ENCODE measurements at places on chromosomes 7 and 10. TPM values are rescaled to one million over a fixed set of nuclear protein-coding genes. Genes with fewer than 3 reads are reported as not detected.

GRCh38 chr10:24561453-24561852 lies 162.2 kb downstream of the ARHGAP21 start:
- DNase-seq, result no peak

- DNase-seq, result no peak
Measured at GRCh38 chr10:124039483-124040013, 53.9 kb downstream of the CHST15 start.

DNA sequence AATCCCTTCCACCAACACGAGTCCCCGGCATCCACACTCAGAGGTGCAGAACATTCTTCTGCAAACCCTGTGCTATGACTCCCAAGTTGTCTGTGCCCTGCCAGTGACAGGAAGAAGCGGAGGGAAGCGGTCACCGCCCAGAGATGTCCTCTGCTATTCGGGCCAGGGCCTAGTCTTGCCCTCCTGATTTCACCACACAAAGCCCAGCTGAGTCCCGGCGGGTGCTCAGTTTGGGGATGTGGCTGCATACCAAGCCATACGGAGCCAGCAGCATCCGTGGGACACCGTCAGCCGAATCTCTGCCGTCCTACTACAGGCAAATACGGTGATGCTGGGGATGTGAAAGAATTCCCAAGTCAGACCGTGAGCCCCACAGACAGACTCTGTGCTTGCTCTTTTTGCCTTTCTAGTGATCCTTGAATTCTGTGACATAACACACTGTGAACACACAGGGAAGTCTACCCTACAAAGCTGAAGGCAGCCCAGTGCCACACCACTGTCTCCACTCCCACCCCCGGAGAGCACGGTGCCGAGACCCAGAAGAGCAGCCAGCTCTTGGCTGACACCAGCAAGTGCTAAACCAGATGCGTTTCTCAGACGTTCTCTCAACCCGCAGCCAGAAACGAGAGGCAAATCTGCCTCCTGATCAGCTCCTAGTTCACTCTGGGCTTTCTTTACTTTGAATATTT lies 2.0 kb downstream of the STK32C start:
- no peak for DNase-seq

DNA sequence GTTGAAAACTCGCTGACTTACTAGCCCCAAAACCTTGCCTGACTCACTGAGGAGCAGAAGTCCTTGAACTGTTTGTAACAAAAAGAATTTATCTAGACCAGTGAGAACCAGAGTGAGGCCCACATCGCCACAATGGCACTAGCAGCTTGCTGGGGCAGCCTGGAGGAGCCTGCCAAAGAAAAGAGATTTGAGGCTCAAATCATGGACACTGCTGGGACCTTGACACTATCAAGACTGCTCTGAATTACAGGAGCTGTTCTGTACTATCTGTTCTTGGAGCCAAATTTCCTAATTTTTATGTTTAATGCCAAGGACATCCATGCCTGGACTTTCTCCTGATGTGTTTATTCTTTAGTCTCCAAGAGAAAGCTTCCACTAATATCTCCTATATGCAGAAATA lies 82.0 kb upstream of the JCAD start:
- DNase-seq, result no peak

DNA sequence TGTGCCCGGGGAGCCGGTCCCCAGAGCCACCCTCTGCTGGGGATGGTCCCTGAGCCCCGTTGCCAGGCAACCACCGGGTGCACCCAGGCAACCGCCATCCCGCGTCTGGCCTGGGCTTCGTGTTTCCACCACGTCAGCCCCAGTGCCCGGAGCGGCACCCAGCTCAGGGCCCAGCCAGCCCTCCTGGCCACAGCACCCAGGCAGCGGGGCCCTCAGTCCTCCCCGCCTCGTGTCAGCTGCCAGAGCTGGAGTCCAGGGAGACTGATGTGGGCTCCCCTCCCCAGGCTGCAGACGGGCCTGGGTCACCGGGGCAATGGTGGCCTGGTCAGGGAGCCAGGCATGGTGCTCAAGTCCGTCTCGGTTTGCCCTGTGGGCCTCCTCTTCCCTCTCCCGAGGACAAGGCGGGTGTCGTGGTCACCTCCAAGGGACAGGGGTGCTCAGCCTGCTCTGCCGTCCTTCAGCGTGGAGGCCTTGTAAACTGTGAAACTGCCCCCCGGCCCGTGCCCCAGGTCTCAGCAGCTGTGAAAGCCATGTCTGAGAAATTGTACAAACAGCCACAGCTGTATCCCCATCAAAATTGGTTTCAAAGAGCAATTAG lies 72.5 kb downstream of the MICALL2 start:
- no peak for DNase-seq

HOXA1 gene
- 2.9 TPM for polyA plus RNA-seq

DNA sequence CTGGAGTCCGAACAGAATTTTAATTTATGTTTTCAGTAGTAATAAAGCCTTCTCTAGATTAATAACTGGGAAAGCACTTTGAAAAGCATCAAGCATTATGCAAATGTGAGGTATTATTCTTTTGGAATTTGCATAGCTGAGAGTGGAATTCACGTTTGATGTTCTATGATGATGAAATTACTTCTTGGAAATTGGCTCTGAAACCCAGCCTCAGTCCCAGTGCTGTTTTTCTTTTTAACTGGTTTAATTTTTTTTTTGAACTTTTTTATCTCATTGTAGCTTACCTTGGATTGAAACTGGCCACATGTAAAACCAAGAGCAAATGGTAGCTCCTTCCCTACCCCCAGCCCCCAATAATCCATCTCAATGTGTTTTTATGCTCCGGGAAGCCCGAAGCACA lies 1.2 kb downstream of the TBXAS1 start:
- DNase-seq, result no peak

DNA sequence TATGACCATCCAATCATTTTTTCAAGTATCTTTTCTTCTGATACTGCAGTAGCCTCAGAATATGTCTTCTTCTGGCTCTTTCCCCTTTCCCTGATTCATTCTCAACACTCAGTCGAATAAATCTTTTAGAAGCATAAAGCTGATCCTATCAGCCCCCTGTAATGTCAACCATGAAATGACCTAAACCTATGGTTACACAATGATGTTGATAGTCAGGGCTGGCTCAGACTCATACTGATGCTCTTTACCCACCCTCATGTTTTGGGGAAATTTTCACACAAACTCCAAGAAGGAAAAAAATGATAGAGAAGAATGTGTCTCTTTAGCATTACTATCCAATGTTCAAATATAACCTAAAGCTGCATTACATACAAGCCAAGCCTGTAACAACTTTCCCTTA lies 76.0 kb downstream of the AASS start:
- DNase-seq, result no peak

- no peak for DNase-seq
Measured at GRCh38 chr7:3561932-3562331, 260.9 kb downstream of the SDK1 start.

CCDC146 gene
- polyA plus RNA-seq, result 8.8 TPM

SOSTDC1 gene
- polyA plus RNA-seq, result 0.11 TPM

NACAD gene
- polyA plus RNA-seq, result 0.64 TPM

- no peak for DNase-seq
Measured at GRCh38 chr10:68781613-68782574, 45.4 kb upstream of the STOX1 start.

DNA sequence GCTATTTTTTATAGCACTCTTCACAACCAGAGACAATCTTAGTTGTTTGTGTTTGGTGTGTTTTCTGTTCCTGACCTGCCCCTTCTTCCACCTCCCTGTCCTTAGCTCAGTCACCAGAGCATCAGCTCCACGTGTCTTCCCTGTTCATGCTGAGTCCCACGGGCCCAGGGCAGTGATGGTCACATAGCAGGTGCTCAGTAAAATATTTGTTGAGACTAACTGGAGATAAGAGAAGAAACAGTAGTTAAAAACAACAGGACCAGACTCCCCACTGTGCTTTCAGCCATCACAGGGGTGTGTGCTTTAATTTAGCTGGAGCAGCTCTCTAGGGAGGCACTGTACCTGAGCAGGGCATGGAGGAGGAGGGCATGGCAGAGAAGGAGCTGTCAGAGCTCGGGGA lies 307.3 kb upstream of the ZNF32 start:
- no peak for DNase-seq

DNA sequence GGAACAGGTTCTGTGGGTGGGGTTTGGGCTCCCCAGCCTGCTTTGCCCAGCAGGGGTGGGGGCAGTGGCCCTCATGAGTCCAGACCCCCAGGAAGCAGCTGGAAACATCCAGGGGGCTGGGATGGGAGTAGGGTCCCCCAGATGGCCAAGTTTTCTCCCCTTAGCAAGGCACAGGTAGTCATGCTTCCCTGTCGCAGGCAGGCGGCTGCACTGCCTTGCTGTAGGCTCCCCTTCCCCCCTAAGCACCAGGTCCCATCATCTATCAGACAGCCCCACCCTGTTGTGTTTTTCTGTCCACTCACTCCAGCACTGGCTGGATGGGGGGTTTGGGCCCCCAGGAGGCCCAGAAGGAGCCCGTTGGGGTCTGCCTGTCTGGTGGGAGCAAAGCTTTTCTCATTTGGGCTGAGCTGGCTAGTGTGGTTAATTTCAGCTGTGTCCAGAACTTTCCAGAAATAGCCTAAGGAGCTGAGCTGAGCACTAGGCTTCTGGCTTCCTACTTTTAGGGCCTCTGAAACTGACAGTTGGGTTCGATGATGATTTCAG lies 7.9 kb downstream of the BRI3 start:
- DNase-seq, result no peak

DNA sequence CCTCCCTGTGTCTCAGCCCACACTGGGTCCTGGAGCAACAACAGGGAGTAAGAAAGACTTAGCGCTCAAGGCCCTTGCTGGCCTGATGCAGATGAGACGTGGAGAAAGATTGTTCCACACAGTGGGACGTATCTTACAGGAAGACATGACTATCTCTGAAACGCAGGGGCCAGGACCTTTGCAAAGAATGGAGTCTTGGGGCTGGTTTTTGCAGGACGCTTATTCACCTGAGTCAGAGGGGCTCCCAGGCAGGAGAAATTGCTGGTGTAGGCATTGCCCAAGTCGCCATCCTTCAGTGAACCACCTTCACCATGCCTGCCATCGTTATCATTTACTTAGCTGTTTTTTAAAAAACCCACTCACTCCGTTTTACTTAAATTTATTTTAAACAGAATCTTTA lies 11.8 kb upstream of the GDF10 start:
- DNase-seq, result no peak

DNA sequence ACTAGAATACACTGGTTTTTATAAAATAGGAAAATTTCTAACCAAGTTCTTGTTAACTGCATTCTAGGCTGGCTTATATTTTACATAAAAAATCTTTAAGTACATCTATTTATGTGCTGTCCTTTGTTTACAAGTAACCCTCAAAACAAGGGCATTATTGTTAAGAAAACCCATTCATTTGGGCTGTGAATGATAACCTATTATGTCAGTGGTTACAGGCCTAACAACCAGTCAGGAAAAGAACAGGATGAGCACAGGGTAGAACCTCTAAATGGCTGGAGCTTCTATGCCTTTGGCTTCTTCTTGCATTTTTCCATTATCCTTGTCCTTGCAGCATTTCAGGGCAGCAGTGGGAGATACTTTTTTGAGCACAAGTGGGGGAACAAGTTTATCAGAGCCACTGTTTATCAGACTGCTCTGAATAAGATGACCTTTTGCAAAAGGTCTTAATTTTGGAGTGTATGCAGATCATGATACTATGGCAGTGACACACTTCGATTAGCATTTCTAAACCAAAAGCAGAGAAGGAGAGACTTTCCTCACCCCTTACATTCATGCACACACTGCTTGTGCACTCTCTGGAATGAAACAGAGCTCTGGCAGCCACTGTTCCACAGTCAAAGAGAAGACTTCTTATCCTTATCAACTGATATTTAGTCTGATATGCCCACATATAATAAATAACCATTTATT lies 10.9 kb downstream of the GPR37 start:
- DNase-seq, result no peak

DNA sequence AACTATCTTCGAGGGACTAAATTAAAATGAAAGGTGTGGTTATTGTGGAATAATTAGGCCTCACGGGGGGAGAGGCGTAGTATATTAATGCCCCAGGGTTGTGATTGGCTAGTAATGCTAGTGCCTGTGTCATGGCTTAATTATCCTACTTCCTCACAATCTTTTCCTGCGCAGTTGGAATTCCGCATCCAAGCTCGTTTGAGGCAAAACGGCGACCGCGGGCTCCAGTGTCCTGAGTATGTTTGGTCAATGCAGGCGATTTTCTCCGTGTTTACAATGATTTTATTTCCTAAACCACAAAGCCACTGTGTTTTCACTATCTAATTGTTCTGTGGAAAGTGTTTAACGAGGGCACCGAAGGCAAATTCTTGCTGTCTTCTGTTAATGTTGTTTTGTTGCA lies 282.9 kb downstream of the CELF2 start:
- DNase-seq, result no peak

TDRD1 gene
- not detected for polyA plus RNA-seq

DNA sequence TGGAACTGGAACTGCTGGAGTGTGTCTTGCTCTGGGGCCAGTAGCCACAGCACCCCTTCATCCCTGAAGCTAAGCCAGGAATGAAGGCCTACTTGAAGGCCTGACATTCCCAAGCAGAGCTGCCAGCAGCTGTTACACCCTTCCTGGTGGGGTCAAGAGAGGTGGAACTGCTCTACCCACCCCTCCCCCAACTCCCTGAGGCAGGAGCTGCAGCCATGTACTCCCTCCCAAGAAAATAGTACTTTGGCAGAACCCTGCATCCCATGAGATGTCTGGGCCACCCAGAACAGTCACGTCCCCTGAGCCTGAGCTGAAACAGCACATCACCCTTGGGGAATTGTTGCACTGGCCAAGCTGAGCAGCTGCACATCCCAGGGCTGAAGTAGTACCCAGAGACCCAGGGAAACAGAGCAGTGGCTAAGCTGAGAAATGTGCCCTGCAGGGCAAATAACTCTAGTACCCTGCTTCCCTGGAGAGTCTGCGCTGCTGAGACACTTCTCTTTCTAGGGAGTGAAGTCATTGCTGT lies 63.4 kb upstream of the PLA2G12B start:
- DNase-seq, result no peak

DNA sequence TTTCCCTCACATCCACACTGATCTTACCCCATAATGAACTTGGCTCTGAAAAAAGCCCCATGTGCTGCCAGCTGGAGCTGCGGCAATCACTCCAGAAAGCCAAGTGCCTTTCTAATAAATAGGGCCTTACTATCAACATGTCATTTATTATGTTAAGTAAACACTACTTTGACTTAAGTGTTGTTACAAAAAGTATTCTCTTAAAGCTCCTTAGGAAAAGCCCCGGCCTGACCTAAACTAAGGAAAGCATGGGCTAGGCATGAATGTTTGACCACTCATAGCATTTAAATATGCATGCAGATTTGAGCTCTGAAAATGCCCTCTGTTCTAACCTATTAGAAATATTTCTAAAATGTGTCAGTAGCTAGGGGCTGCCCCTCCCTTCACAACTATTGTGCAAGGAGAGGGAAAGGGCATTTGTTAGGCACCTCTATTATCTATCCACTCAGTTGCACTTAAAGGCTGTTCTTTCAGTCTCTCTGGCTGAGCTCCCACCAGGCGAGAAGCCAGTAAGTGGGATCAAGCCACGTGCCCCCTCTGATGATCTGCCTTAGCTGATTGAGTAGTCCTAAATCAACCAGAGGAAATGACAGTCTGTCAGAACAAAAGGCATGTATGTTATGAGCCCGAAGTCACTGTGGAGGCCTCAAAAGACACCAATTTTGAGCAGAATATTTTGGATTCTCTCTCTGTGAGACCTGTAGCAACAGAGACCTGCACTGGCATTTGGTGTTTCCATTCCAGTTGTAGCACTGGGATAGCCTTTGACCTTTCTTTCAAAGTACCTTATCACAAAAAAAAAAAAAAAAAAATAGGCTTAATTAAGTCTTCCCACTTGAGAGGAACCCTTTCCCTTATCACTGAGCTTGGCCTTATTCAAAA lies 77.1 kb downstream of the ITGB8 start:
- DNase-seq, result no peak

SLC26A5 gene
- not detected for polyA plus RNA-seq

GRCh38 chr7:63040966-63041610 lies 957.6 kb upstream of the ZNF722 start:
- no peak for DNase-seq

GRCh38 chr7:158407581-158408317 lies 179.9 kb downstream of the PTPRN2 start:
- no peak for DNase-seq

GHRHR gene
- not detected for polyA plus RNA-seq
